ENCODE measurements at places on chromosomes 4 and X.

DNA sequence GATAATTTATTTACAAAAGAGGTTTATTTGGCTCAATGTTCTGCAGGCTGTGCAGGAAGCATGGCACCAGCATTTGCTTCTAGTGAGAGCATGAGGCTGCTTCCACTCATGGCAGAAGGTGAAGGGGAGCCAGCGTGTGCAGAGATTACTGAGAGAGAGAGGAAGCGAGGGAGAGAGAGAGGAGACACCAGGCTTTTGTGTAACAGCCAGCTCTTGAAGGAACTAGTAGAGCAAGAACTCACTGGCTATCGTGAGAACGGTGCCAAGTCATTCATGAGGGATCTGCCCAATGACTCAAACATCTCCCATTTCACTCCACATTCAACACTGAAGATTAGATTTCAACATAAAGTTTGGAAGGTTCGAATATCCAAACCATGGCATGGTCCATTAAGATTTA is 12.7 kb downstream of the GUCY1A1 start:
- DNase-seq: no peak

- DNase-seq: no peak
These were observed 193.9 kb upstream of the RPL34 start for GRCh38 chr4:108426493-108426892.

- no peak for DNase-seq
These were observed 98.9 kb upstream of the NPFFR2 start for GRCh38 chr4:71932941-71933340.

- DNase-seq: no peak
These were observed 11.7 kb downstream of the NDST4 start for GRCh38 chr4:115101675-115102074.

GRCh38 chrX:64975491-64975890 is 759 bp downstream of the ZC4H2 start:
- no peak for DNase-seq

- DNase-seq: no peak
These were observed 3.7 kb upstream of the GABRA2 start for GRCh38 chr4:46393606-46394005.

DNA sequence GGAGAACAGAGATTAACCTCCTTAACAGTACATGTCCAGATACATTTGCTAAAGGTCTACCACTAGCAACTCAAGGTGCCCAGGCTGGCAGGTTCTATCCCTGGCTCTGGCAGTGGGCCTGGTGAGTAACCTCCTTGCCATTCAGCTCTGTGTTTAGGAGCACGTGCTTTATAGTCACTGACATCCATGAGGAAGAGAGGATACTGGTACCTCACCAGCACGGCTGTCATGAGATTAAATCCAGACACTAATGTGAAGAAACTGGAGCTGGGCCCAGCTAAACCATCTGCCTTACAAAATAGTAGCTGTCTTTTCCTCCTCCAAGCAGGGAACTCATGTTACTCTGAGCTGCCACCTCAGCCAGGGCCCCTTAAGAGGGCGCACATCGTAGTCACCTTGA is 45.3 kb downstream of the GPRASP3 start:
- no peak for DNase-seq

GRCh38 chr4:14340321-14340720 is 662.0 kb upstream of the CPEB2 start:
- no peak for DNase-seq

DNA sequence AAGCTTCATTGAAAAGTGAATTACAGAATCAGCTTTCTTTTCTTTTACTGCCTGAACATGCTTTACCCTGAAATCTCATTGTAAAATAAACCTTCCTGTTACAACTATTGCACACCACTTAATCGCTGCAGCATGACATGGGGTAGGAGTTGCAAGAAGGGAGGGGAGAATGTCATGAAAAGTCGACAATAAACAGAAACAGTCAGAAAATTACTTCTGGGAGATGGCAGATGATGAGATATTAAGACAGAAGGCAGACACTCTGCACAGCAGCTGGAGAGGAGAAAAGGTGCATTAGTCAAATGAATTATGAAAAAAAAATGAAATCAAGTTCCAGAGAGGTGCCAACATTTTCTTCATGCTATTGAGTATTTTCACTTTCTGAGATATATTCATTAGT is 287.7 kb downstream of the PCDH7 start:
- DNase-seq: no peak

DNA sequence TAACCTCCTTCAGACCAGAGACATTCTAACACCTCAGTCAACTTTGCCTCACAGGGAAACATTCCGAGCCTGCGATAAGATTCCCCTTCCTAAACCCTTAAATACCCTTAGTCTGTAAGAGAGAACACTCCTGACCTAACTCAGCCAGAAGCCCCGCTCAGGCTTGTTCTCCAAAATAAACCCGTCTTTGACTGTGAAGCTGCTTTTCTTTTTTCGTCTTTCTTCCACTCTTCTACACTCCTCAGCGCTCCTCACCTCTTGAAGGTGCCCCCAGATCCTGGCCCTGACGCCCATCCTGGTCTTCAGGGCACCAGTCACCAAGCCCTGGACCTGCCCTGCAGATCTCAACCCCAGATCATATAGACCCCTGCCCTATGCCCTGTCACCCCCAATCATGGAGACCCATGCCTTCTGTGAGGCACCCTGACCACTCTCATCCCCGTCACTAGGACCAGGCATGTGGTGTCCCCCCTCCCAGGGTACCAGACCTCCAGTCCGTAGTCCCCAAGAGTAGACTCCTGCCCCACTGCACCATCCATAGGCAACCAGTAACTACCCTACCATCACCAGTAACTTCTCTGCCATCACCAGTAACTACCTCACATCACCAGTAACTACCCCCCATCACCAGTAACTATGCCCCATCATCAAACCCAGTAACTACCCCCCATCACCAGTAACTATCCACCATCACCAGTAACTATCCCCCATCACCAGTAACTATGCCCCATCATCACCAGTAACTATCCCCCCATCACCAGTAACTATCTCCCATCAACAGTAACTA is 3.5 kb downstream of the ASMTL start:
- DNase-seq: no peak

- DNase-seq: no peak
These were observed 1.9 kb downstream of the DCHS2 start for GRCh38 chr4:154489558-154490233.

- no peak for DNase-seq
These were observed 39.6 kb upstream of the SRPX start for GRCh38 chrX:38260231-38260630.

DNA sequence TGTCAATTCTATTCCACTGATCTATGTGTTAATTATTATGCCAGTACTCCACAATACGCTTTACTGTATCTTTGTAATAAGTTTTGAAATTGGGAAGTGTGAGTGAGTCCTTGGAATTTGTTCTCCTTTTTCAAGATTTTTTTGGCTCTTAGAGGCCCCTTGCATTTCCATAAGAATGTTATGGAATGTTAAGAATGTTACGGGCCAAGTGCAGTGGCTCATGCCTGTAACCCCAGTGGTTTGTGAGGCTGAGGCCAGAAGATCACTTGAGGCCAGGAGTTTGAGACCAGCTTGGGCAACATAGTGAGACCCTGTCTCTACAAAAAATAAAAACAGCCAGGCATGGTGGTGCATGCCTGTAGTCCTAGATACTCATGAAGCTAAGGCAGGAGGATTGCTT is 167.6 kb upstream of the CXorf66 start:
- no peak for DNase-seq

DNA sequence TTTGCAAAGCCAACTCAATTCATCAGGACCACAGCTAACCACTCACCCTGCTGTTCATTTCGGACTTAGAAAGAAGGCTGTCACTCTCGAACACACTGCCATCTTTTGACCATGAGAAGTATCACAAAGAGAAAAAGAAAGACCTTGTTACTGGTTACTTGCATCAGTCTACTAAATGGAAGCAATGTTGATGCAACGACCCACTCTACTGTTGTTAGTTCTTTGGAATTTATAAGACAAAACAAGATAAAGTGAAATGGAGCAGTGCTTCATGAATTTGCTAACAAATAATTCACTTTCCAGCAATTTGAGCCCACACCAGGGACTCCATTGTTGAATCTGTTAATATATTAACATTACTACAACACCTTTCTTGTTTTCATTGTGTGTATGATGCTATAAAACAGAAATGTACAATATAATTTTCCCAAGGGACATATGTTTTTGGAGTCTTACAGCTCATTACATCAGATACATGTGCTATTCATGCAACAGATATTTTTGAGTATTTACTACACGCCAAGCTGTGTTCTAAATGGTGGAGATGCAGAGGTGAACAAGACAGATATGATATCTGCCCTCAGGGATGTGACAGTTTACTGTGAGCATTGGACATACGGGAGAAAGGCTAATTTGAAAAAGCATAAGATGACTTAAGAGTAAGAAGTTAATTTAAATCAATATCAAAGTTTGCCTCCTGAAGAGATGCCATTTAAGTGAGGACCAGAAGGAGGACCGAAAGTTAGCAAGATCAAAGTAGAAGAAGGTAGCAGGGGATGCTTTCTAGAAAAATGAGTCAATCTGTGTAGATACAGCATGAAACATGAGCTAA is 87.2 kb downstream of the AREG start:
- DNase-seq: no peak

DNA sequence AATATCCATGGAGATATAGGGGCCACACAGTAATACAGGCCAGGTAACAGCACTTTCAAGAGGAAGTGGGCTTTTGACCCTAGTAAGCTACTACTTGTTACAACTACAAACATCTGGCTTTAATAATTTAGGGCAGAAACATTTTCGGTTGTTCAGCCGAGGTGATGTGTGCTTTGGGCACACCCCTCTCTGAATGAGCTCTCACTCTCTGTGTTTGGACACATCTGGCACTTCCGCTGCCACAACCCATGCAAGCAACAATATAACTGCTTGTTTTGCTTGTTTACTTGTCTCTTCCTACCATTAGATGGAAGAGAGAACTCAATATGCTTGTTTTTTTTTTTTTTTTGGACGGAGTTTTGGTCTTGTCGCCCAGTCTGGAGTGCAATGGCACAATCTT is 277.2 kb downstream of the HS3ST1 start:
- DNase-seq: no peak

GRCh38 chrX:82748906-82749505 is 759.1 kb upstream of the POU3F4 start:
- no peak for DNase-seq

- no peak for DNase-seq
These were observed 28.7 kb upstream of the FAM9B start for GRCh38 chrX:9062641-9063040.

- no peak for DNase-seq
These were observed 91.4 kb downstream of the GPR174 start for GRCh38 chrX:79235899-79236298.

- DNase-seq: no peak
These were observed 277.9 kb upstream of the KLF3 start for GRCh38 chr4:38386005-38386551.

GRCh38 chrX:79325263-79325958 is 41.7 kb downstream of the ITM2A start:
- DNase-seq: peak; percentile 24

DNA sequence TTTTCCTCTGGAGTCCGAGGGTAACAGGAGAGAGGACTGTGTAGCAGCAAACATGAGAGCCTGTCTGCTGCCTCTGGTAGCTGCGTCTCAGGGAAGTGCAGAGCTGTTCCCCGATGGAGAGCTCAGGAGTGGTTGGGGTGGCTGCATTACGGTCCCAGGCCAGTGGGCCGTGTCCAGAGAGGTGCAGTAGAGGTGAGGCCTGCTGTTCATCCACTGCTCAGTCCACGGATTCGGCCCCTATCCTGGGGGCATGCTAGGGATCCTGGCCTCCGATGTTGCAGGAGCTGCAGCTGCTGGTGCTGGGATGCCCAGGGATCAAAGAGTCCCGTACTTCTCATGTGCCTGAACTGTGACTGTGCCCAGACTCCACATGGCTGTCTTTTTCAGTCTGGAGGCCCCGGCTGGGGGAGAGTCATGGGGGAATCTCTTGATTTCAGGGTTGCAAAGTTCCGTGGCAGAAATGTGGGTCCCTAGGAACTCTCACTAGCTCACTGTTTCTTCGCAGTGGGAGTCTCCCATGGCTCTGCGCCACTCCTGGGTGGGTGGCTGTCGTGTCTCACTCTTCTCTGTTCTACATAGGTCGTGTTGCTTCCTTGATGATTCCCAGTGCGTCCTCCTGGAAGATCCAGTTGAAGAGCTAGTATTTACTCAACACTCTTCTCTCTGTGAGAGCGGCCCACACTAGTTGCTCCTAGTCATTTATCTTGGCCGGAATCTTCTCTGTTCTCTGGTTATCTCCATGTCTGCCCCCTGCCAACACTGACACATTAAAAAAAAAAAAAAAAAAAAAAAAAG is 109.5 kb upstream of the CENPE start:
- DNase-seq: no peak

DNA sequence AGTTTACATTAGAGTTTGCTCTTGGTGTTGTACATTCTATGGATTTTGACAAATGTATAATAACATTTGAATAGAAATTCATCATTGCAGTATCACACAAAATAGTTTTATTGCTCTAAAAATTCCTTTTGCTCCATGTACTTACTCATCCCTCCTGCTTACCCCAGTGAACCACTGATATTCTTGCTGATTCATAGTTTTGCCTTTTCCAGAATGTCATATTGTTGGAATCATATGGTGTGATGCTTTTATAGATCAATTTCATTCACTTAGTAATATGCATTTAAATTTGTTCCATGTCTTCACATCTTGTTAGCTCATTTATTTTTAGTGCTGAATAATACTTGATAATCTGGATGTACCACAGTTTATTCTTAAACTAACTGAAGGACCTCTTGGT is 1593.2 kb downstream of the C4orf33 start:
- no peak for DNase-seq

GRCh38 chr4:57331959-57332358 is 221.8 kb upstream of the IGFBP7 start:
- no peak for DNase-seq

DNA sequence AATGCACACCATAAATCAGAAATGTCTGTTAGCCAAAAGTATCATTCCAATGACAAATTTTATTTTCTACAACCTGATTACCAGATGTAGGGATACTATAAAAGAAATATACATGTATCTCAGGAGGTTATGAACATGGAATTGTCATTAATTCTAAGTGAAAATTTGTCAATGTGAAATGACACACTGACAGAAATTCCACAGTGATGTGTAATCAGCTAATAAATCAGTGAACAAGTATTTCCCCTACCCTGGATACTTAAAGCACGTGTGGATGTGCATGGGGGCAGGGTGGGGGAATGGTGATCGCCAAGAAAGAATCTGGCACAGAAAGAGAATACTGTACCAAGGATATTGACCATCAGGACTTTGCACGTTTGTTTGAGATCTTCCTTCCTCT is 123.6 kb downstream of the SH3RF1 start:
- DNase-seq: no peak

GRCh38 chrX:25737540-25737939 is 400.6 kb upstream of the MAGEB18 start:
- DNase-seq: no peak

- no peak for DNase-seq
These were observed 32.4 kb downstream of the PPARGC1A start for GRCh38 chr4:23857367-23857959.

- DNase-seq: no peak
These were observed 23.8 kb downstream of the CDKL5 start for GRCh38 chrX:18449236-18449635.

DNA sequence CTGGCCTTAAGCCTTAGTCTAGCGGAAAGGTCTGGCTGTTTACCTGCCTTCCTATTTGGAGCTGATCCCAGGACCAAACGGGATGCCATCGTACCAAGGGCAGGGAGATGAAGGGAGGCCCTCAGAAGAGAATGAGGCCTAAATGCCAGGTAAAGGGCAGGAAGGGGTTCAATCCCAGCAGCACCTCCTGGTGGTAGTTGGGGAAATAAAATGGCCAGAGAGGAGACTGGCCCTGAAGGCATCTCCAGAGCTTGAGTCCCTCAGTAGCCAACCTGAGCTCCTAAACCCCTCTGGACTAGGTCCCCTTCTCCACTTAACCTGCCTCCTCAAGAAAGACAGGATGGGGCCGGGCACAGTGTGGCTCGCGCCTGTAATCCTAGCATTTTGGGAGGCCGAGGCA is 53.7 kb downstream of the KDM5C start:
- DNase-seq: no peak
